MCF 10A (cell line): ENCODE measurements at places on chromosomes 3 and 15. TPM values are rescaled to one million over a fixed set of nuclear protein-coding genes. Genes with fewer than 3 reads are reported as not detected.

DNA sequence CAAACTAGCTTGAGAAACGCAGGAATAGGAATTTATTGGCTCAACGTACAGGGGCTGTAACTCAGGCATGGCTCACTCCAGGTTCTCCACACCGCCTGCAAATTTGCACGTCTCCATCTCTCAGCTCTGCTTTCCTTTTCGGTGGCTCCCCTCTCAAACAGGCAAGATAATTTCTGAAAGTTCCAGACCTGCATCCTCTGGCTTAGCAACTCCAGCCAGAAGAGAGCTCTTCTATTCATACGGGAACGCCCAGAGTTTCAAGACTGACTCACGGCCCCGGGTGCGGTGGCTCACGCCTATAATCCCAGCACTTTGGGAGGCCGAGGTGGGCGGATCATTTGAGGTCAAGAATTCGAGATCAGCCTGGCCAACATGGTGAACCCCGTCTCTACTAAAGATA is 139.7 kb upstream of the BNIP2 start:
- peak; percentile 59 for DNase-seq

DNA sequence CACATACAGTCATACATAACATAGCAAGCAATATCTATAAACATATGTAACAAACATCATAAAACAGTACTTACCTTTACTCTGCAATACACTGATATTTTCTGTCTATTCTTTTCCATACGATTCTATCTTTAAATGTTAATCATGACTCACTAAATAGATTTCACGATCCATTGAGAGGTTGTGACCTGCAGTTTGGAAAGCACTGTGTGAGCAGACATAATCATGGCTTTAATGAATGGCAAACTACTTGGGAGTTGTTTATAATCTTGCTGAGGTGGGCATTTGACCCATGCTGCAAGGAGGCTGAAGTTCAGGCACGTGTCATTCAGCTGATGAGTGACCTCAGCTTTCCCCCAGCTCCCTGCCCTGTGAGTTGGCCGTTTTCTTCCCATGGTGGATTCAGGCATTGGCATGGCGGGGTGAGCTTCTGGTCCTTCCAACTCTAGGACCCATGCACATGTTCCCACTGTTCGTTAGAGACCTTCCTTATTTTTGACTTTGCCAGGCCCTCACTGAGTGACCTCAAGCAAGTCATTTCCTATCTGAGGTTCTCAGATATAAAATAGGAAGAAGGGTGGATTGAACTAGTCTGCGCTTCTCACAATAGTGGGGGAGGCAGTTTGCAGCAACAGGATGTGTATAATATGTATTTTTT is 41.7 kb downstream of the PAQR5 start:
- DNase-seq, result no peak

DNA sequence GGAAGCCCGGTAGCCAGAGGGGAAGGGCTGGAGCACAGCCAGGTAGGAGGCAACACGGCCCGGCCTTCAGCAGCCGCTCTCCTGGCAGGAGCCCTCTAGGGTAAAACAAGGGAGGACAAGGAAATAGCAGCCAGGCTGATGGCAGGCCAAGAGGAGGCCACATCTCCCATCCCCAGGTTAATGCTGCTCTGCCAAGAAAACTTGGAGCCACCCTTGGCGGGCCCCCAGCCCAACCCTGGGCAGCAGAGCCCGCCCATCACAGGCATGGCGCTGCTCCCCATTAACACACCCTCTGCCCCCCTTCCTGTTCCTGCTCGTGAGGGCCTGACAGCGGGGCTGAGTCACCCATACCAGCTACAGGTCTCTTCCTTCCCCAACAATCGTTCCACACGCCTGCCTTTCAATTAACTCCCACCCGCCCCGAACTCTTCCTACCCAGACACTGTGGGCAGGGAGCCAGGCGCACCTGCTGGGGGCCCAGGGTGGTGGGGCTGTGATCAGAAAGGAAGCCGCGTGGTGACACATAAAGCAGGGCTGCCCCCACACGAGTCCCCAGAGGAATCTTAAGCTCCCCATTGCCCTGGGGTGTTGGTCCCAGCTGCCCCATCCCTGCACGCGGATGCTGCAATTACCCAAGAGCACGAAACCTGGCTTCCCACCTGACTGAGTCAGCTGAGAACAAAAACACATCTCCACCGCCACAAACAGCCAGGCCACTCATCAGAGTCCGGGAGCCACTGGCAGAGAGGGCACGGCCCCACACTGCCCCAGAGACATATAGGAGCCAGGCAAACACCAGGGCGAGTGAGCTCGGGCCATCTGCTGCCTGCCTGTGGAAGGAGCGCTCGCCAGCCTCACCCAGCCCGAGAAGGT is at the start of gene C15orf62:
Gene C15orf62 (plus strand): TSS at position 707 of the 873 bp plus-strand sequence. CDS start 516 bp downstream, outside the sequence.
- peak; percentile 96 for DNase-seq

The IQCF5 gene
- not detected in 2 replicates for total RNA-seq

- DNase-seq, result peak; percentile 98
Observed at GRCh38 chr15:69305204-69305931, 6.7 kb downstream of the PAQR5 start.

DNA sequence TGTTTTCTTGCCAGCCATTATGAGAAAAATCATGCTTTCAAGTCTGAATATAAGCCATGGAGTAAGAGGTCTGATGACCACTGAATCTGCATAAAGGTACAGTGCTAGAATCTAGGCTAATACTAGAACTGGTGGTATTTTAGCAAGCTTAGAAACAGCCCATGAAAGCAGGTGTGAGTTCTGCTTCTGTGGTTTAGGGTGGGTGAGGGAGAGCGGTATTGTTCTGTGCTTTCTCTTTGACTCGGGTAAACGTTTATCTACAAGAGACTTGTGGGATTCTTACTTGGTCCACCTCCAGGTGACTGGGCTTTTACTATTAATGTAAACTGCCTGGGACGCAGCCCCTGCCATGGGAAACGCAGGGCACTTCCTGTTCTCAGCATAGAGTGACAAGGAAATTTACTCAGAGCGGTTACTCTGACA is 55.2 kb downstream of the PGPEP1L start:
- no peak for DNase-seq

The ISLR gene
- total RNA-seq, result not detected in 2 replicates

GRCh38 chr15:79678032-79678701 is 218.6 kb downstream of the MTHFS start:
- DNase-seq, result no peak

- no peak for DNase-seq
Observed at GRCh38 chr3:135694142-135694541, 271.4 kb upstream of the PPP2R3A start.

The AGBL1 gene
- total RNA-seq, result not detected in 2 replicates

- DNase-seq, result no peak
Observed at GRCh38 chr3:133868758-133869475, 26.8 kb downstream of the RAB6B start.
